ENCODE measurements at places on chromosomes 6 and 20.
A peak's percentile ranks its signal among the peaks of the same experiment; 100 is the strongest.

DNA sequence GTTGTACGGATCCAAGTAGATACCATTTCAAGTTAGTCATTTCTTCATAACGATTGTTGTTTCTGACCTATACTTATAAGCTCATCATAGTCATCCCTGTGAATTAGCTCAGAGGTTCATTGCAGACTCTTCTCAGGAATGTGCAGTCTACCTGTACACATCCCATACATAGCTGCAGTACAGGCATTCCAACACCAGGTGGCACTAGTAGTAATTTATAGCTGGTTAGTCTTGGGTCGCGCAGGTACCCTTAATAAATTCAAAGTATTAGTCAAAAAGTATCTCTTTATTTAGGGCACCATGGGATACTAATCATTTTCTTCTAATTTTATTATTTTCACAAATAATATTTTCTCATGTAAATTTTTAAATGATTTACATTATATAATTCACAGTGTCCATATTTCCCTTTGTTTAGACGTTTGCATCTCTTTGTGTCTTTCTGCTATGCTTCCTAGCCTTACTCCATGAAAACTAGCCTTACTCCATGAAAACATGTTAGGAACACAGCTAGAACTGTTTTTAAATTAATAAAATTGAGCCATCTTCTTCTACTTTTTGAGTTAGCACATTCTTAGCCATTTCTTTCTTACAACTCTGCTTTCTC lies 128.6 kb upstream of the FAM83B start:
- DNase-seq, result peak; percentile 69

GRCh38 chr6:54525731-54526130 lies 217.5 kb downstream of the TINAG start:
- DNase-seq, result peak; percentile 65

- no peak for DNase-seq
Observed at GRCh38 chr6:84424956-84425355, 197.5 kb upstream of the CEP162 start.

- no peak for DNase-seq
Observed at GRCh38 chr6:120083186-120083585, 733.6 kb upstream of the MAN1A1 start.

GRCh38 chr20:23255106-23255505 lies 95.5 kb upstream of the NXT1 start:
- no peak for DNase-seq

GRCh38 chr6:46517202-46517601 lies 26.0 kb upstream of the RCAN2 start:
- no peak for DNase-seq

All from ELR (cell line).